ENCODE measurements at places on chromosomes 4 and X.
A peak's percentile ranks its signal among the peaks of the same experiment; 100 is the strongest.

- DNase-seq: peak; percentile 13
Measured at GRCh38 chrX:129823115-129823514, 20.6 kb downstream of the ZDHHC9 start.

- DNase-seq: no peak
Measured at GRCh38 chr4:41257257-41257901, 651 bp downstream of the UCHL1 start.

DNA sequence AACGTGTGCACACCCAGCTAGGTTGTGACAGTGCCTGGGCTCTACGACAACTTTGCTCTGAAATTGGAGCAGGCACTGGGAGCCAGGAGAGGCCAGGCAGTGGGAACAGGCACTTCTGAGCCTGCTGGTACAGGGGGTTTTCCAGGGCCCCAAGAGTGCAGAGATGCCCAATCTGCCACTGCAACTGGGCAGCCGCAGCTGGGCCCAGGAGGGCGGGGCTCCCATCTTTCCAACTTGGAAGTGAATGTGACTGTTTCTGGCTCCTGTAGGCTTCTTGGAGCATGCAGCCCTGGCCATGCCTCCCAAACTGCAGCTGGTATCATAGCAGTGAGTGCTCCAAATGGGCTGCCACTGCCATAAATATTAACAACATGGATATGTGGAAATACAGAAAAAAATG lies 465.1 kb upstream of the PABPC4L start:
- no peak for DNase-seq

- DNase-seq: peak; percentile 25
Measured at GRCh38 chr4:123826896-123827295, 430.3 kb downstream of the SPRY1 start.

DNA sequence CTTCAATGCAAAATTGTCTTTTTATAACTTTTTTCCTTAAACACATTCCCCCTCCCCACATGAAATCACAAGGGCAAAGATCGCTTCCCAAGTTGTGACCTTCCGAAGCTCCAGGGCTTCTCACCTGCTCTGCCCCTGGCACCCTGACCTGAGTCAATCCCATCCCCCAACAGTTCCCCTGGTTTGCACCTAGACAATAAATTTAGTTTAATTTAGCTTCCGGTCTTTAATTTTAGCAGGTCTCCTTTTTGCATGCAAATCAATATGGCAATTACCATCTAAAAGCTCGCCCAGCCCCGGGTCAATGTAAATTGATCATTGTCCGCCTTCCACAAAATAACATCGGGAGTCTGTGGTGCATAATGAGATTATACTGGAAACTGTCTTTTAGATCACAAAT lies 6.8 kb downstream of the BCOR start:
- DNase-seq: no peak

DNA sequence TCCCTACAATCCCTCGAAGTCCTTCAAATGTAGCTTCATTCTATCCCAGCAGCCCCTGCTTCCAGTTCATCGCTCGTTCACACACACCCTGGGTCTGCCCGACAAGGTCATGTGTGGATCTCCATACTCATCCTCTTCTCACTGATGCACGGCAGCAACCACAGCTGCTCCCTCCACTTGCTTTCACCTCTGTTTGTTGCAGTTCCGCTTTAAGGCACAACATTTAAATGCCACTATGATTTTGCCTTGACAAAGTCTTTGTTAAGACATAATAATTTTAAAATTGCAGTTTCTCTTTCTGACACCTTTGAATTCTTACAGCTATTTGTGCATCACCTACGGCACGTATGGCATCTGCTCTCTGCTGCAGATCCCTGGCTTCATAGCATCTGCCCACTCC lies 1.8 kb downstream of the ODAPH start:
- DNase-seq: no peak

DNA sequence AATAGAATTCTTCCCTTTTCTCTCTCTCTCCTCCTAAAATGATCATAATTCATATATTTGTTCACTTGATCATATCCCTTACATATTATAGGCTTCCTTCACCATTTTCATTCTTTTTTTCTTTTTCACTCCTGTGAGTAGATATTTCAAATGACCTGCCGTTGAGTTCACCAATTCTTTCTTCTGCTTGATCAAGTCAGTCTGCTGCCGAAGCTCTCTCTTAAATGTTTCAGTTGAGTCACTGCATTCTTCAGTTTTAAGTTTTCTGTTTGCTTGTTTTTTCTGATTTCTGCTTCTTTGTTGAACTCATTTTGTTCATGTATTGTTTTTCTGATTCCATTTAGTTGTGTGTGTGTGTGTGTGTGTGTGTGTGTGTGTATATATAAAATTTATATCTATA lies 354.3 kb downstream of the GPAT3 start:
- DNase-seq: no peak

GRCh38 chr4:3176367-3177229 lies 72.4 kb upstream of the MSANTD1 start:
- no peak for DNase-seq

GRCh38 chr4:185865901-185866328 lies 53.9 kb upstream of the SORBS2 start:
- peak; percentile 12 for DNase-seq

DNA sequence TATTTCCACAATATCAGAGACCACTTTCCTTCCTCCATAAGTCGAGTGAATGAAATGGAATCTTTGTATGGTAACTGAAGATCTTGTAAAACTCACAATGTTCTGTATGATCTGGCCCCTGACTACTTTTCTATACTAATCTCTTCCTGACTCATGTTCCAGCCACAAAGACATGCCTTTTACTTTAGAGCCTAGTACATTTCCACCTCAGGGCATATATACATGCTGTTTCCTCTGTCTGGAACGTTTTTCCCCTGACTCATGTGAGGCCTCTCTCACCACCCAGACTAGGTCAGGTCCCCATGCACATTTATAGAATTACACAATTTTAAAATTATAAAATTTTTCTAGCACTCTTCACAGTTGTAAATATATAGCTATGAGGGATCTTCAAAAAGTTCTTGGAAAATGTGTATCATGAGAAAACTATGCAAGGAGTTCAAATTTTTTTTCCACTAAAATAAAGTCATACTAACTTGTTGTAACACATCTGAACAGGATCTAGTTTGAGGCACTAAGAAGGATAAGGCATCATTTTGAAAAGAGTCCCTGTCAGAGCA lies 208.8 kb downstream of the SH2D1A start:
- DNase-seq: peak; percentile 0

GRCh38 chrX:46318551-46318950 lies 226.7 kb downstream of the ZNF674 start:
- DNase-seq: no peak

GRCh38 chrX:45196701-45197100 lies 4.0 kb downstream of the DIPK2B start:
- DNase-seq: no peak

DNA sequence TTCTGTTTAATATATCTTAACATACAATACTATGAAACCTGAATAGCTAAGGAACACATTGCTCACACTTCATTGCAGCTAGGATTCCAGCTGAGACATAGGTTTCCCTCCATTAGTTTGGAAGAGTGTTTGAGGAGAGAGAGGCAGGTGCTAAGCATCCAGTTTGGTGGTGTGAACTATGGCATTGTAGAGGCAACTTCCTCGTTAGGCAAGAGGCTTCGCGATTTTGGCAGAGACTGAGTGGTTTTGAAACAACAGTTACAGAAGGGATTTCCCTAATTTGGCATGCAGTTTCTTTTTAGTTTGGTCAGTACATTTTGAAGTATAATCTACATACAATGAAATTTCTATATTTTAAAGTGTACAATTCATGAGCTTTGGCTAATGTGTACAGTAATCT lies 117.1 kb upstream of the BMP3 start:
- DNase-seq: no peak

GRCh38 chrX:154485150-154486051 lies 1.0 kb downstream of the UBL4A start:
- no peak for DNase-seq

- no peak for DNase-seq
Measured at GRCh38 chr4:184439386-184439785, 35.0 kb downstream of the IRF2 start.

DNA sequence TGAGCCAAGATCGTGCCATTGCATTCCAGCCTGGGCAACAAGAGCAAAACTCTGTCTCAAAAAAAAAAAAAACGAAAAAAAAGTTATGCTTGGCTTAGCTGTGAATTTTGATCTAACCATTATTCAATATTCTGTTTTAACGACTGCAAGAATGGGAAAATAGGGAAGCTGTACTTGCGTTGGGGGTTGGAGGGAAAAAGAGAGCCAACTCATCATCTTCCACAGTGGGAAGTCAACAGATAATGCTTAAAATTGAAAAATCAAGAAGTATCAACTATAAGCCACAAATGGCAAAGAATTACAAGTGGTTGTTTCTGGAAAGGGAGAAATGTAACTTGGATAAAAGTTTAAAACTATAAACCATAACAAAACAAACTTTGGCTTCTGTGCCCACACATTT lies 2.9 kb downstream of the TEC start:
- DNase-seq: no peak

GRCh38 chrX:120459309-120459708 lies 9.8 kb downstream of the LAMP2 start:
- no peak for DNase-seq

GRCh38 chr4:146095860-146096259 lies 79.7 kb upstream of the LSM6 start:
- no peak for DNase-seq

- no peak for DNase-seq
Measured at GRCh38 chr4:103497692-103498091, 222.1 kb downstream of the TACR3 start.

DNA sequence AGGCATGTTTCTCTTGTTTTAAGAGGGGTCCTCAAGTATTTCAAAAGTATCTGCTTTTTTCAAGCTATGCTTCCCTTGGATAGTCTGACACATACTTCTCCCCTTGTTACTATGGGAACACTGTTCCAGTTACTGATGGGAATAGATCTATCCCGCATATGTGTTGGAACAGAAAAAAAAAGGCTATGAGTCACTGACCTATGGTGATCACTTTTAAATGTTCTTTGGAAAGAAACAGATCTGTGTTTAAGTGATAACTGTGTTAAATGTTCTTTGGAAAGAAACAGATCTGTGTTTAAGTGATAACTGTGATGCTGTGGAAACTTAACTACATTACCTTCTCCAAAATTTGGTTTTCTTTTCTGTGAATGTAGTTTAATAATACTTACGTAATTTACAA lies 303.2 kb downstream of the TEX13C start:
- DNase-seq: no peak

DNA sequence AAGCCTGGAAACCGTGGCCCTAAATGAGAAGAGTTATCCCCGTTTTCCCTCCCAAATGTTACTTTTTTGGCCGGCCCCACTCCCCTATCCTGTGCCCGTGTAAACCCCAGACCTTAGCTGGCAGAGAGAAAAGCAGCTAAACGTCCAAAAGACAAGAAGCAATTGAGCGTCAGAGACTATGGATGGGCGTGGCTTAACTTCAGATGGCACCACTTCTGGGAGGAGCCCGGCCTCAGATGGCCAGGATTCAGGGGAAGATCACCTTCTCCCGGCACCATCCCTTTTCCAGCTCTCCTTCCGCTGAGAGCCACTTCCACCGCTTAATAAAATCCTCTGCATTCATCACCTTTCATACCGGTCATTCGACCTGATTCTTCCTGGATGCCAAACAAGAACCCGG lies 350.1 kb upstream of the PCDH7 start:
- DNase-seq: no peak

DNA sequence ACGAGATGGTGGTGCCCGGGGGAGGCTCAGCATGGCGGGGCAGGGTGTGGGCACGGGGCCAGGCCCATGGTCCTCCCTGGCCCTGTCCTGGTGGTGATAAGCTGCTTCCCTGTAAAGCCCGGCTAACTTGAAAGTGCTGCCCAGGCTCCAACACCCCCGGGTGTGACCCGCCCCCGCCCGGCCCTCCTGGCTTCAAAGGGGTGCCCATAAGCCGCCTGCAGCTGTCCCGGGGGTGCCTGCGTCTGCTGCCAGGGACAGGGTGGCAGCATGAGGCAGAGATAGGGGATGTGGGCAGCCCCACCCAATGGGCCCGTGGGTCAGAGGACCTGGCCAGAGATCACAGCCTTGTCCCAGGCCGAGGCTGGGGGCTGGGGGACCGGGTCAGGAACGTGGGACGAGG lies 18.1 kb downstream of the FGFRL1 start:
- no peak for DNase-seq
